Activated CD4-positive, CD25-positive, alpha-beta regulatory T cell treated with anti-CD3 and anti-CD28 coated beads, Interleukin-2, amount 50 U/mL, for 72 hours (primary cell): ENCODE measurements at places on chromosomes 3 and 15.

DNA sequence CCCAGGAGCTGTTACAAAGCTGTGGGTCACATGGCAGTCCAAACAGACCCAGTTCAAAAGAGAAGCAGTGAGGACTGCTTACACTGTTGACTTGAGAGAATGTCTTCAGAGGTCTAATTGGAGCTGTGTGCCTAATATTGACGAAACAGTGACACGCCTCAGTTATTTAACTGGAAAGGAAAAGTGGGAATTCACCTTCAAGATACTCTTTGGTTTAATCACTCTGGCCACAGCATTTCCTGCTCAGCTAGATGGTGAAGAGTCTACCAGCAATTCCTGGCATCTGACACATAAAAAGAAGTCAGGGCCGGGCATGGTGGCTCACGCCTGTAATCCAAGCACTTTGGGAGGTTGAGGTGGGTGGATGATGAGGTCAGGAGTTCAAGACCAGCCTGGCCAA, 326.4 kb downstream of the SV2B start:
- no peak for DNase-seq

DNA sequence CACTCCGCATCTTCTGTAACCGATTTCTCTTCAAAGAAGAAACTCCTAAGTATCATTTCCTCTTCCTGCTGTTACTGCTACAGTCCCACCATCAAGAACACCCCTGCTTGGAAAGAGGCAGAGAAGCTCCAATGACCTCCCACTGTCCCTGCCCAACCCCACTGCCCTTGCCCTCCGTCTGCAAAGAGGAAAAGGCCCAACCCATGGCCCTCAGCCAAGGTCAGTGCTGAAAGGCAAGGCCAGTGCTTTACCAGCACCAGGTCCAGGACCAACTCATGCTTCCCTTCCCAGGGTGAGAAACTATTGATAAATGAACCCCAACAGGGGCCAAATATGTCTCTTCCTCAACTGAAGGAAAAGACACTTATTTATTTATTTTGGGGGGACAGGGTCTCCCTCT, 22.5 kb downstream of the FAM240A start:
- DNase-seq: no peak

- no peak for DNase-seq
Observed at GRCh38 chr3:54936561-54936960, 8.7 kb upstream of the LRTM1 start.

DNA sequence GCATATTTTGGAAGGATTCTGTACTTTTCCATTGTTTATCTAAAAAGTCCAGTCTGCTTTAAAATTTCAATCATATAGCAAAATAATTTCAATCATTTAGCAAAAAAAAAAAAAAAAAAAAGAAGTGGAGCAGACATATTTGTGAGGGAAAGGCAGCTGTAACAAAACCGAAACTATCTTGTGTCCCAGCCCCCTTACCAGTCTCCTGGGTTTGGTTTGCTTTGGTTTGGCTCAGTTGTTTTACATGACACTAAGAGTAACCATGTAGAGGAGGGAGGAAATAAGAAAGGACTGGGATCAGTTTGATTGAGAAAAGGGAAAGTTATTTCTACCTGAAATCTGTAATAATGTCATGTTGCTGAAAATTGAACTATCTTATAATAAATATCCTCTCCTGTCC, 158.8 kb upstream of the GADL1 start:
- no peak for DNase-seq

DNA sequence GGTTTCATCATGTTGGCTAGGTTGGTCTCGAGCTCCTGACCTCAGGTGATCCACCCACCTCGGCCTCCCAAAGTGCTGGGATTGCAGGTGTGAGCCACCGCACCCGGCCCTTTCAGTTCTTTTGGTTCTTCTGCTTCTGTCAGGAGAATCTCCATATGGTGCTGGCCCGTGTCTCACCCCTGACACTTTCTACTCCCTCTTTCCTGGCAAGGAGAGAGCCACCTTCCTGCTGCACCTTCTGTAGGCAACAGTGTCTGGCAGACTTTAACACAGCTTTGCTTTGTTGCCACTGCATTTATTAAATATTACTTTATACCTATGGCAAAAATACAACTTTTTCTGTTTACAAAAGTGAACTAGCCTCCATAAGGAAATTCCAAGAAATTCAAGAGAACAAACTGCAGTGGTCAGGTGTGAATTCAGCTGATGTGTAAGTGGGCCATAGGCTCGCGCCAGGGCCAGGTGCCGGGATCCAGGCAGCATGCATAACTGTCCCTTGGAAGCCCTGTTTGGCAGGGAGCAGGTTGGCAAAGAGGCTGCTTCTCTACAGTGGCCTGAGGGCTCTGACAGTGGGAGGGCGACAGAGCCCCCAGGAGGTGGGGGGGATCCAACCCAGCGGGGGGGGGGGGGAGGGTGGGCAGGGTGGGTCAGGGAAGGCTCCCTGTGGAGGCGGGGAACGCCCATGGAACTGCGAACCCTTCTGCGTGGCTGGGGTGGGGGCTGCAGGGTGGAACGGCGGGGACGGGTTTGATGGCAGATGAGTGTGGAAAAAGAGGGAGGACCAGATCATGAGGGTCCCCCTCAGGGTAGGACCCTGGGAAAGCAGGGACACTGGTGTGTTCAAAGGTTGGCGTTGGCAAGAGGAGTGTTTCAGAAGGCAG, 21.1 kb downstream of the CTSH start:
- no peak for DNase-seq

GRCh38 chr3:140823106-140823505, 118.5 kb upstream of the SLC25A36 start:
- no peak for DNase-seq

DNA sequence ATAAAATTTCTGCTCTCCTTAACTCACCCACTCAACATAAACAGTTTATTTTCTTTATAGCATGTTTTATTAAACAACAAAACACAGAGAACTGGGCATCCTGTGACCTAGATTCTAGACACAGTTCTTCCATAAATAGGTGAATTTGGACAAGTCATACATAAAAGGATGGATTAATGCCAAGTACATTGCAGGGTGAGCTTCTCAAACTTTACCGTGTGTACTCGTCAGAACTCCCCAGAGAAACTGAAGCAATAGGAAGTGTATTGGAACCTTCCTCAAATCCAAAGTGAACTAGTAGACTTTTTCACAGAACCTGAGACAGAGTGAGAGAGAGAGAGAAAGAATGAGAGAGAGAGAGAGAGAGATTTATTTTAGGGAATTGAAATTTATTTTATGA, 139.7 kb downstream of the CD47 start:
- DNase-seq: no peak

DNA sequence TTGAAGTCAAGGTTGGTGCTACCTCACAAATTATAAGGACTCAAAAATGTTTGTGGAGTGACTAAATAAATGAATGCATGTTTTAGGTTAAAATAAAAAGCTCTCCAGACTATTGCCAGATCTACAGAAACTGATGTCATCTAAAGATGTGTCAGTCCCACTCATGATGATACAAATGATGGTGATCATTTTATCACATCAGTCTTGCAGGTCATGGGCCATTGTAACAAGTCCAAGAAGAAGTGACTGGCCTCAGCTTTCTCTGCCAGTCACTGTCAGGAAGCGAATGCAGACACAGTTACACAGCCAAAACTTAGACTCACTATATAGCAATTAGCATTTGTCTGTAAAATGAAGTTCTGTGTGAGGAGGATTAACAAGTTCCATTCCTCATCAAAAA, 18.5 kb downstream of the ATP8B4 start:
- no peak for DNase-seq

DNA sequence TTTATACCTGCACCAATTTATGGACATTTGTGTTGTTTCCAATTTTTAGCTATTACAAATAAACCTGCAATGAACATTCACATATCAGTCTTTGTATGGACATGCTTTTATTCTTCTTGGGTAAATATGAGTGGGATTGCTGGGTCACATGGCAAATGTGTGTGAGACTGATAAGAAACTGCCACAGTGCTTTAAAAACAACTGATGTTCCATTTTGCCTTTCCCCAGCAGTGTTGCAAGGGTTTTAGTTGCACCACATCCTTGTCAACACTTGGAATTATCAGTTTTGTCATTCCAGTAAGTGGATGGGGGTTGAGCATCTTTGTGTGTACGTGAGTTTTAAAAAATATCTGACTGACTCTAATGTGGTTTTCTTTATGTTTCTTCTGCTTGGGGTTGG, 191.2 kb downstream of the PLCL2 start:
- no peak for DNase-seq

GRCh38 chr3:180284331-180285110, 247.8 kb upstream of the PEX5L start:
- DNase-seq: no peak

DNA sequence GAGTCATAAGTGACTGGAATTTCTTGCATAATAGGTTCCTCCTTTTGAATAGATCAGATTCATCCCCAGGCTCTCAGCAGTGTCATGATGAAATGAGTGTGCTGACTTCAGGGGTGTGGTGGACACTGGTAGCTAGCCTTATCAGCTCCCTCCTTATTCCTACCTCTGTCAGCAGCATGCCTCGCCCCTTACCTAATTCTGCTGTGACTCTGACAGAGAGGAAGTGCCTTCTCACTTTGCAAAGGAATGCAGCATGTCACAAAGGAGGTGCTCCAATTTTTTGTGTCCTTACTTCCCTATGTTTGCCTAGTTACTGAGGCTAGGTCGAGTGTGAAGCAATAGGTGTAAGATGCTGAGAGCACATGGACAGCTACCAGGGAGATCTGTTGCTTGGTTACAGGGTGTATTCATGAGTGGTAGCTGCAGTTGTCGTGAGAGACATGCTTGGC, 90.6 kb downstream of the TNFAIP8L3 start:
- DNase-seq: no peak
